ENCODE measurements at places on chromosomes 7 and 10.

DNA sequence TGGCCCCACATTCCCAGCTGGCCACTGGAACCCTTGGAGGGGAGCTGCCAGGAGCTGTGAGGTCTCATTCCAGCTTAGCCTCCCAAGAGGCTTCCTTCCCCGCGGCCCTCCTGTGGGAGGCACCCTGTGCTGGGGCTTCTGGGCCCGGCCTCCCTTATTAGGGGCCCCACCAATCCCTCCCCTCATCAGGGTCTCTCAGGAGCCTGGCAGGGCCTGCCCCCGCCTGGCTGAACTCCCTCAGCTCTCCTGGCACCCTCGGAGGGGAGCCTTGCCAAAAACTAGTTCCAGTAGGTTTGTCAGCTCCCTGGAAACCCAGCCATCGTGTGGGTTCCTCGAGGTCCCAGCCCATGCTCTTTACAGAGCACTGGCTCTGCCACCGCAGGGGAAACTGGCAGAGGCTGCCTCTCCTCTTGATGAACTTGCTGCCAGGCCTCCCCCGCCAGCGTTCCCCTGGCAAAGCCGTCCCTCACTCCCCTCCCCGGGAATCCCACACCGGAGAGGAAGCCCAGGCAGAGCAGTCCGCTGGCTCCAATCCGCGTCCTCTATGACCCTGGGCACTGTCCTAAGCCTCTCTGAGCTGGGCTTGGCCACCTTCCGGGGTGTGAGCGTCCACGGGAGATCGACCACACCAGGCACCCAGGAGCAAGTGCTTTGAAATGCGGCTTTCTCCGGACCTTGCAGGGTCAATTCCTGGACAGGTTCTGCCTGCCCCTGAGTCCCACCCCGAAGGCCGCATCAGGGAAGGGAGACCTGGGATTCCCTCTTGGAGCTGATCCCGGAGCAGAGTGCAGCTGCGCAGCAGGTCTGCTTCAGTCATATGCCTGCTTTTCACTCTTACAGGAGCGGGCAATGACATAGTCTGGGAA lies 139.8 kb downstream of the ARHGAP22 start:
- DNase-seq = peak; percentile 17

DNA sequence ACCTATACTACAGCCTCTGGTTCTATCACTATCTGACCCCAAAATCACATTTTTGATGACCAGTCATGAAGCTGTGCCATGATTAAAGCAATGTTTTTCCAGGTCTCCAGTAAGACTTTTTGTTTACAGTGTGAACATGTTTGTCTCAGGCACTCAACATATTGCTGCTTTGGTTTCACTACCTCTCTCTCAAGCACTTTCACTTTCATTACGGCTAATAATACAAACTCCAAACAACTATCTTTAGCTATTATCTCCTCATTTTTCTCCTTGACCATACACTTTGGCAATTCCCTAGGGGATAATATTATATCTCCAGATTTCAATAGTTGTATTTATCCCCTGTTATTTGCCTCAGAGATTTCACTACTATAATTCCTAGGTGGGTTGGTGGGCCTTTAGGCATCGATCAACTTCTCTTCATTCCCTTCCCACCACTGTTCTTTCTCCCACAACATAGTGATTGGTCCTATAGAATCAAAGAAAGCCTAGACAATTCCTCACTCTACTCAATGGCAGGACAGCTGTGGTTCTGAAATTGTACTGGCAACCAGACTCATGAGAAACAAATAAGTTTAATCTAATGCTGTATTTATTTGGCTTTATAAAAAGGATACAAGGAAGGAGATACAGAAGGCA lies 261.4 kb upstream of the ZWINT start:
- no peak for DNase-seq

- DNase-seq = no peak
These were observed 568.0 kb downstream of the ZWINT start for GRCh38 chr10:55793024-55793423.

GRCh38 chr7:51175316-51175991 lies 141.2 kb downstream of the COBL start:
- DNase-seq = no peak

DNA sequence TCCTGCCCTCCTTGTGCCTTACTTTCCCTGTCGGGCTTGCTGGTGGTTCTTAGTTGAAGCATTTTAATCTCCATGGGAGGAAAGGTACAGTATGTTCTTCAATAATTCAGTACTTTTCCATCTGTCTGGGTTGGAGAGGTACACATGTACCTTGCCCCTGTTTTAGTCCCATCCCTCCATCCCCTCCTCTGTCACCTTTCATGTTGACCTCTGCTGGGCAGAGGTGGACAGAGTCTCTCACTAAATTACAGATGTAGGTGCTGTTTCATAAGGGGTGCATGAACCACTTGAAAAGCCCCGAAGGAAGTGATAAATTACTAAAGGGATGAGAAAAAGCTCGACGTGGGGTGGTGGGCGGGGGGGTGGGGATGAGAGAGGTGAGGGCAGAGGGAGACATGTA lies 5.4 kb downstream of the AGFG2 start:
- no peak for DNase-seq

DNA sequence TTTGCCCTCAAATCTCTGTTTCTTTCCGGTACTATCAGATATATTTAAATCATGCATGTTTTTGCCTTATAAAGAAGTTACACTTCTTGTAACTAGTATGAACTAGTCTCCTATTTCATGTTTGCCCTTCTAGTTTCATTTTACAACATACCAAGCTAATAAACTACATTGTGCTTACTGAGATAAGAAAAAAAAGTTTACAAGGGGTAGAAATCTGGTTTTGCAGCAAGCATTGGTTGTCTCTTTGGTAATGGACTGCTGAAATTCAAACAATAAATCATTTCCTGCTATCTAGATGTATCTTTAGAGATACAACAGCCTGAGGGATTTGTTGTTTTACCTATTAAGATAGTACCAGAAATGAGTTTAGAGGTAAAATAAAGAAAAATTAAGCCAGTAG lies 18.8 kb downstream of the PTTG1IP2 start:
- DNase-seq = no peak

- no peak for DNase-seq
These were observed 42.4 kb downstream of the STRA8 start for GRCh38 chr7:135275971-135276580.

DNA sequence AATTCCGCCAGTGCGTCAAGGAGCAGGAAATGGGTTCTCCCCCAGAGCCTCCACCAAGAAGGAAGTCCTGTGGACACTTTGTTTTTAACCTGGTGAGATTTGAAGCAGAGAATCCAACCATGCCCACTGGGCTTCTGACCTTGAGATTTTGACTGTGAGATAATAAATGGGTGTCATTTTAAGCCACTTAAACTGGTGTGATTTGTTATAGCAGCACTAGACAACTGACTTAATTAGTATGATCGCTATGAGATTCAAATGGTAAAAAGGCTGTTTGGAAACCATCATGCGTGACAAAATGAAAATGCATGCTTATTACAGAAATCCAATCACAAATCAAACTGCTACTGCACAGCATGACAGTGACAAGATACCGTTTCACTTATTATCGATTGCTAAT lies 98.0 kb downstream of the ADAM12 start:
- DNase-seq = no peak

GRCh38 chr10:43931308-43931930 lies 282.7 kb upstream of the ZNF32 start:
- DNase-seq = no peak

GRCh38 chr7:12738665-12739064 lies 51.2 kb downstream of the ARL4A start:
- no peak for DNase-seq

DNA sequence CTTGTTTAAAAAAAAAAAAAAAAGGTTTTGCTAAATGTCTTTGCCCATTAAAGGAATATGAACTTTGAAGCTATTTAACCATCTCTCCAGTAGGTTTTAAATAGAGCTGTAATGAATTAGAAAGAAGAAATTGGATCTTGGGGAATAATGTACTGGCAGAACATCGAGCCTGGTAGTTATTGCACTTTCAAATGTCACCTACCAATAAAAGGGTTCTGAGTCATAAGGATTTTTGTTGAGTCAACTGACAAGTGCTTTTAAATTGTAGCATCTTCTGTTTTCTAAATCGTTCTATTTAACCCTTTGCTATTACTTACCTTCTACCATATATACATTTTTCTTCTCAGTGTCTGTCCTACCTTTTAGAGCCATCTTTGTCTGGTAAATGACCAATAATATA lies 10.7 kb downstream of the CUTC start:
- no peak for DNase-seq

GRCh38 chr7:93382362-93382761 lies 150.2 kb downstream of the VPS50 start:
- no peak for DNase-seq

DNA sequence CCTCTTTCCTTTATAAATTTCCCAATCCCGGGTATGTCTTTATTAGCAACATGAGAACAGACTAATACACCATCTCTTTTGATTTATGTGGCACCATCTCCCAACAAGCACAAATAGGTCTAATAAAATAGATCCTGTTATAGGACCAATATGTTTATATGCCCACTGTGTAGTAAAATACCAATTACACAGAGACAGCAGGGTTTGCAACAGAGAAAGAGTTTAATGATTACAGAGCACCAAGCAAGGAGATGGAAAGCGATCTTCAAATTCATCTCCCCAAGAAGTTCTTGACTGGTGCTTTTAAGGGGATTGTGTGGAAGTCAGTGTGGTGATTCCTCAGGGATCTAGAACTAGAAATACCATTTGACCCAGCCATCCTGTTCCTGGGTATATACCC lies 33.5 kb upstream of the TECTB start:
- DNase-seq = no peak

- no peak for DNase-seq
These were observed 248.7 kb upstream of the NPVF start for GRCh38 chr7:25476863-25477499.

- DNase-seq = no peak
These were observed 92.9 kb downstream of the CTNNA3 start for GRCh38 chr10:67603086-67603485.

DNA sequence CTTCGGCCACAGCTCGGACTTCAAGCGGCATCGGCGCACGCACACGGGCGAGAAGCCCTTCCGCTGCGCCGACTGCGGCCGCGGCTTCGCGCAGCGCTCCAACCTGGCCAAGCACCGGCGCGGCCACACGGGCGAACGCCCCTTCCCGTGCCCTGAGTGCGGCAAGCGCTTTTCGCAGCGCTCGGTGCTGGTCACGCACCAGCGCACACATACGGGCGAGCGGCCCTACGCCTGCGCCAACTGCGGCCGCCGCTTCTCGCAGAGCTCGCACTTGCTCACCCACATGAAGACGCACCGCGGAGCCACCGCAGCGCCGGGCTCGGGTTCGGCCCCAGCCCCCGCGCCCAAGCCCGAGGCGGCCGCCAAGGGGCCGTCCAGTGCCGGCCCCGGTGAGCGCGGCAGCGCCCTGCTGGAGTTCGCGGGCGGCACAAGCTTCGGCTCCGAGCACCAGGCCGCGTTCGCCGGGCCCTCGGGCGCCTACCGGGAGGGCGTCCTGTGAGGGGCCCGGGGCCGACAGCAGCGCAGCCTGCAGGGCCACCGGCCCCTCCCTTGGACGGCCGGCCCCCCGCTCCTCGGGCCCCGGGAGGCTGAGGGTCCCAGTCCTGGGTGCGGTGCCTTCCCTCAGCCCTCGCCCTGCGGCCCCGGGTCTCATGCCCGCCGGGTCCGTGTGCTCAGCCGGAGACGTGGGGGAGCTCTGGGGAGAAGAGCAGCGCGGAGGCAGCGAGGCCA lies 17.2 kb downstream of the ZNF316 start:
- DNase-seq = no peak

DNA sequence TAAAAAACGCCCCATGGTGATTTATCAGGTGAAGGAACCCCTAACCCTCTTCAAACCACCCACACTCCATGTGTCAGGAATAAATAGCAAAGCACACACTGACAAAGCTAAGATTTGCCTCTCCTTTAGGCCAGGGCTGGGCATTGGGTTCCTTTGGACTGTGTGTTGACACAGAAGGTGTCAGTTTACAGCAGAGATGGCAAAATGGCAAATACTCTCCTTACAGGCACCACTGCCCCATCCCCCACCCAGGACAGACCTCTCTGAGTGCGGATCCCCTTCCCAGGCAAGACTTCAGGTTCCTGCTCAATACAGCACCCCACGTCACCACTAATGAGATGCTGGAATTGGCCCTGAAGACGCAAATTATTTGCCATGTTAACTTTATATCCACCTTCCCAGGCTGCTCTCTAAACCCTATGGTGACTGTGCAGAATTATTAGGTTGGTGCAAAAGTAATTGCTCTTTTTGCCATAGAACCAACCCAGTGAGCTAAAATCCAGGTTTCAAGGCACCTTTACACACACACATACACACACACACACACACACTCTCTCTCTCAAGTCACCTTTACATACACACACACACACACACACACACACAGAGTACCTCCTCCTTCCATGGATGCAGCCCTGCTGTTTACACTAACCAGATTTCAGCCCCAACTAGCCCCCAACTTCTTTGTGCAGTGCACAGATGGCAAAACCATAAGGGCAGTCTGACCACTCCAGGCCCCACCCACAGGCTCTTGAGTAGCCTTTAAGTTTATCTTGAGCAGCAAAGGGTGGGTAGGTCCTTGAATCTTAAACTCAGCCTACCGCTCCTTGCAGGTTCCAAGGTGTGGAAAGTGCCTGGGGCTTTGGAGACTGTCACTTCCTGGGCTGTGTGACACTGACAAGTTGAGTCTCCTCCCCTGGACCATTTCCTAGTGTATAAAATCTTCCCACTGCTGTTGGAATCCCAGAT lies 4.0 kb upstream of the ZCCHC24 start:
- DNase-seq = no peak

- DNase-seq = no peak
These were observed 952.7 kb upstream of the KCND2 start for GRCh38 chr7:119320316-119320715.

- no peak for DNase-seq
These were observed 947.1 kb downstream of the GRM8 start for GRCh38 chr7:126305671-126306070.

- no peak for DNase-seq
These were observed 5.4 kb downstream of the CPVL start for GRCh38 chr7:29140873-29141468.

GRCh38 chr7:46522354-46522906 lies 601.4 kb upstream of the IGFBP3 start:
- DNase-seq = no peak

- no peak for DNase-seq
These were observed 111.9 kb downstream of the GRID1 start for GRCh38 chr10:86254526-86255174.

DNA sequence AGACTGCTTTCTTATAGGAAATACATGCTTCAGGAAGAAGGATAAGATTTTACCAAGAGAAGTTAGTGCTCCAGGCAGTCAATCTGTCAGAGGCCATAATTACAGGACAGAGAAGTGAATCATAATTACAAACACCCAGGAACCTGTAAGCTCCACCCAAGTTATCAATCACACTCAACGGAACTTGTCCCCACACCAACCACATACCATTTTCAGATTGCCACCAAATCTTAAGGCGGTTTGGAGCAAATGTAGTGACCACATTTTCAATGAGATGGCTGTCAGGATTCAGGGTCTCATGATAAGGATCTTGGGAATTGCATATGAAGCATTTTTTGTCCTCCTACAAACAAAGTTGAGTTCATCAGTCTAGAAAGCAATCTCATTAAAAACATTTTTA lies 4.8 kb downstream of the LAMB1 start:
- DNase-seq = no peak

DNA sequence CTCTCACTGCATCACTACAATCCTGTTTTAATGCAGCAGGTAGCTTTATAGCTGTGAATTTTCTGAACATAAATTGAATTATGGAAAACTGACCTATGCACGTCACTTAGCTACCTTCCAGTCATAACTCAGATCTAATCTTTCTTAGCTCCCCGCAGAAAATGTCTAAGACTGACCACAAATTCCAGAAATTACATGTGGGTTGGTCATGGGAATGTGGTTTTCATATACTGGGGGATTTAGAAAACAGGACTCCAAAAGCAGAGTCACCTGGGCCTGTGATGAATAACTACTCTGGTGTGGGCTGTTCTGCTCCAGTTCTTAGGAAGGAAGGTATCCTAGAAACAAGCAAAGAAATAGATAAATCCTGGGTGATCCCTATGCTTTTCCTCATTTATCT lies 178.4 kb upstream of the LRRTM3 start:
- DNase-seq = no peak

All from stimulated activated CD8-positive, alpha-beta memory T cell treated with anti-CD3 and anti-CD28 coated beads, Interleukin-4, amount 100 ng/mL, for 48 hours (primary cell).